ENCODE measurements at places on chromosomes 4 and X.
A peak's percentile ranks its signal among the peaks of the same experiment; 100 is the strongest.

DNA sequence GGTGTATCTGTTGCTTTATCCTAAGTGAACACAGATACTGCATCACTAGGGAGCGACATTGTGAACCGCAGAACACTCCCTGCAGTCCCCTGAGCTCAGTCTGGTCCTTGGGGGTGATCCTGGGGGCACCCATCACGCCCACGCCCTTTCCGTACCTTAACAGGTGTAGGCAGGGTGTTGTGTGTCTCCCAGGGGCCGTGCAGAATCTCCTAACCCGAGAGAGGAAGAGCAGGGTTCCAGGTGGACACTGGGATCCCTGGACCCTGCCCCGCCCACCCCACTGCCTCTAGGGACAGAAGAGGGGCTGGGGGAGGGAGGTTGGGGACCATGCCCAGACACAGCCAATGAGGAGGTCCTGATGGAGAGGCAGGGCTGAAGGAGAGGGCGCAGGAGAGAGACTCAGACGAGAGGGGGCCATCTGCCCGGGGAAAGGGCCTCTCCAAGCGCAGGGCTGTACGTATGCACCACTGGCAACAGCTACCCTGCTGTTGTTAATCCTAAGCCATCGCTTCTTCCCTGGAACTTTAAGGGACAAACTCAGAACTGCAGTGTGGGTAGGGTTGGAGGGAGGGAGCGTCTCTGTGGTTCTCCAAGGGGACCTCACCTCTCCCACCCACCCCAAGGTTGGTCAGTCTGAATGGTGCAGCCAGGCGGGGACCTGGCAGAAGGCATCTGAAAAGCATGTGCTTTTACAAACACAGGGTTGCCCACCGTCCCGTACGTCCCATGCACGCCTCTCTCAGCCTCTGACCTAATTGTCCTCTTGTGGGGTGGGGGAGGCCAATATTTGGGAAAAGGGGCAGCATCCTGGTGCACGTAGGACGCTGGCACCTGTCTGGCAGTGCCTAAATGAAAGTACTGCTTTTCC is 2.5 kb downstream of the P2RY8 start:
- no peak for DNase-seq

GRCh38 chr4:14878681-14879080 is 123.6 kb upstream of the CPEB2 start:
- DNase-seq, result no peak

DNA sequence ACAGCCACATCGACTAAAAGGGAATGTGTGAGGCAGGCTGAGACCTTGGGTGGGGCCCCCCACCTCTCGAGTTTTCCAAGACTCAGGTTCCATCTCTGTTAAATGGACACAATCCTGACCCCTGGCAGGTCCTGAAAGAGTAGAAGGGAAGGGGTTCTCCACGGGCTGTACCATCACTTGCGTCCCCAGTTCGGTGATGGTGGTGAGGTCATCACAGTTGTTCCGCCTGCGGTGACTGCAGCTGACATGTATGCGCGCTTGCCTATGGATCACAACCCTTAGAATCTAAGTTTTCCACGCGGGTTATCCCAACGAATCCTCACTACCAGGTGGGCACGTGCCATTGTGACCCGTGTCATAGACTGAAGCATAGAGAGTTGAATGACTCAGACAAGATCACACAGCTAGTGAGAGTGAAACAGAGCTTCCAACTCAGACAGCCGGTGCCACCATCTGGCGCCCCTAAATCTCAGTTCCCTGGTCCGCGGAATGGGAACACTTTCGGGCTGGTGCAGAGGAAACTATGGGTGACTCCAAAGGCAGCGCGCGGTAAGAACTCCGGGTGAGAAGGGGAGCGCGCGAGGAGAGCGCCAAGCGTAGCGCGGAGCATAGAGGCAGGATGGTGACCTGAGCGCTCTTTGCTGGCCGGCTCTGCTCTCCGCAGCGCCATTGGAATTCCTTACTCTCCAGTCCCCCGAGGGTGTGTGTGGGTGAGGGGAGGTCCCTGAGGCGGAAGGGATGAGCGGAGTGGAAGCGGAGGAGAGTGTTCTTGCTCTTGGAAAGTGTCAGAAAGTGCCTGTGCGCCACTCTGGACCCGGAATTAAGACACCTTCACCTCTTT is 10.5 kb downstream of the MSX1 start:
- DNase-seq, result no peak

DNA sequence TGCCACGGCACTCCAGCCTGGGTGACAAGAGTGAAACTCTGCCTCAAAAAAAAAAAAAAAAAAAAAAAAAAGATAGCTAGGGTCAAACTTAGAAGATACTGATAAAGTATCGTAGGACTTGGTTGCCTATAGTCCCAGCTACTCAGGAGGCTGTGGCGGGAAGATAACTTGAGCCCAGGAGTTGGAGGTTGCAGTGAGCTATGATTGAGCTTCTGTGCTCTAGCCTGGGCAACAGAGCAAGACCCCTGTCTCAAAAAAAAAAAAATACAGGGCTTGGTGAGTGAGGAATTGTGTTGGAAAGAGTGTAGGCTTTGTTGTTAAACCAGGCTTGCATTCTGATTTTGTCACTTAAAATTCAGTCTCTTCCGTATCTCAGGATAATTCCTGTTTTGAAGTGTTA is 6.2 kb downstream of the TAF1 start:
- no peak for DNase-seq

DNA sequence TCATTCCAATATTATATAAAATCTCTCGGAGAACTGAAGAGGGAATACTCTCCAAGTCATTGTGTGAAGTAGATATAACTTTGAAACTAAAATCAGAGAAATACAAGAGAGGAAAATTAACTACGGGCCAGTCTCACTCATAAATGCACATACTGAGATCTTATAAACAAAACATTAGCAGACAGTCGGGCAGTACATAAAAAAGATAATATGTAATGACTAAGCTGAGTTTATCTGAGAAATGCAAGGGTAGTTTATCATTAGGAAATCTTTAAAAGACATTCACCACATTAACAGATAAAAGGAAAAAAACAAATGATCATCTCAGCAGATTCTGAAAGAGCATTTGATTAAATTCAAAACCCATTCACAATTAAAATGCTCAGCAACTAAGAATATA is 116.7 kb downstream of the NYX start:
- DNase-seq, result no peak

DNA sequence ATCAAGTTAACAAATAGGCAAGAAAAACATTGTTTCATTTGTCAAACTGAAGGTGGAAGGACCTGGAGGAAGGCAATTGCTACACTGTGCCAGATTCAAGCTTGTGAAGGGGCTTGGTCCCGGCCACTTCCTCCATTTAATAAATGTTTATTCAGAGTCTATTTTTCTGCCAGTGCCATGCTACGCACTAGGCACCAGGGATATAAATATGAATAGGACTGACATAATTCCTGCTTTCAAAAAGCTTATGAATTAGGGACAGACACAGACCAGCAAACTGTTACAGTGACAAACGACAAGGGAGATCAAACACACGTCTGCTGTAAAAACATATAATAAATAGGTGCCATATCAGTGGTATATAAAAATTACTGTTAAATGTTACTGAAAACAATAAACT is 571 bp downstream of the TLR6 start:
- DNase-seq, result no peak

DNA sequence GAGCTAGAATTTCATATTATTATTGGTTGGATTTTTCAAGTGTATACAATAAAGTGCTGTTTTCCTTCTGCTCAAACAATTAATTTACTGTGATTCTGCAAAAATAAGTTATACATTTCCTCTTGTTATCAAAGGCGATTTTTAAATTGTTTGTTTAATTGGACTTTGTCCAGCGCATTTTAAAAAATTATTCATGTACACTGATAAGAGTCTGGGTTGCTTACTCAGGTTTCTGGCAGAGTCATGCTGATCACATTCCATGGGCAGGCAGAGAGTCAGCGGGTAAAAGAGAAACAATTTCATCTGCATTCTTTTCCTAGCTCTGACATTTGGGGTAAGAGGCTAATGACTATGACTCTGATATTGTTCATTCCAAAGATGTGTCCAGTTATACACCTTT is 8.9 kb downstream of the FAT4 start:
- DNase-seq, result no peak

GRCh38 chrX:1452516-1453394 is at the start of gene ASMTL:
Gene ASMTL, minus strand, starts transcription at chrX:1452909. Its CDS starts 69 bp downstream, at chrX:1452840.
- DNase-seq, result peak; percentile 100

DNA sequence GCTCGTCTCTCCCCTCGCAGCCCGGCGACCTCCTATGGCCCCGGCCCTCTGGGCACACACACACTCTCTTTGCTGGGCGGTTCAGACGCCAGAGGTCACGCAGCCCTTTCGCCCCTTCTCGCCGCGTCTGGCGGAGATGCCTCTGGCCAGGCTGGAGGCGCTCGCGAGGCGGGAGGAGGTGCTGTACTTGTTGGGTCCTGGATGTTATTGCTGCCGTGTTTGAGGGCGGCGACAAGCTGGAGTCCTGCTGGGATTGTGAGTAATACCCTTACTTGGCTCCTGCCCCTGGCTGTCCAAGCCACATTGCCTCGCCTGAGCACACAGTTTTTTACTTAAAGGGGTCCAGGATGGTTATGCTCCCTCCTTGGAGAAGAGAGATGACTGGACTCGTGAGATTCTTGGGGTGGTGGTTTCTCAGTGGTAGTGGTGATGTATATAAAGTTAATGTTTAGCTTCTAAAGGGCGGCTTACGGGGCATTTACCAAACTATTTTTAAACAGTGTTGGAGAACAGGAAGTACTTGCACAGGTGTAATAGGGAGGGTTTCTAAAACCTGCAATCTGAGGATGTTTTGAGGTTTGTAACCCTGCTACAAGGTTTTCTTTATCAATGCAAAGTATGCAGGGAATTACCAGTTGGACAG is 572 bp downstream of the USP53 start:
- peak; percentile 5 for DNase-seq

DNA sequence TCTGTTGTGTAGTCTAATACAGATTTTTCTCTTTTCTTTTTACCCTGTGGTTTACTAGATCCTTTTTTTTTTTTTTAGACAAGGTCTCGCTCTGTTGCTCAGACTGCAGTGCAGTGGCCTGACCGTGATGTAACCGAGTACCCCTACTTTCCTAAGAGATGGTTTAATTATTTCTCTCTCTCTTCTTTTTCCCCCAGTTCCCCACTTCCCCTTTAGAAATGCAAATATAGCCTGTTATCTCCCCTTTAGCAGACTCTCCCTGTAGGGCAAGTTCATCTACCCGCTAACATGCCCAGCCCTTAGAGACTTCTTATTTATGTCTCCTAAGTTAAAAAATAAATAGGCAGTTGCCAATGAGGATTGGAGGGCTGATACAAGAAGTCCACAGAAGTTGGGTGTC is 4.5 kb downstream of the SNX25 start:
- no peak for DNase-seq

GRCh38 chr4:48642421-48643374 is 137.4 kb downstream of the FRYL start:
- DNase-seq, result no peak
